ENCODE measurements at places on chromosomes 7 and 10.

DNA sequence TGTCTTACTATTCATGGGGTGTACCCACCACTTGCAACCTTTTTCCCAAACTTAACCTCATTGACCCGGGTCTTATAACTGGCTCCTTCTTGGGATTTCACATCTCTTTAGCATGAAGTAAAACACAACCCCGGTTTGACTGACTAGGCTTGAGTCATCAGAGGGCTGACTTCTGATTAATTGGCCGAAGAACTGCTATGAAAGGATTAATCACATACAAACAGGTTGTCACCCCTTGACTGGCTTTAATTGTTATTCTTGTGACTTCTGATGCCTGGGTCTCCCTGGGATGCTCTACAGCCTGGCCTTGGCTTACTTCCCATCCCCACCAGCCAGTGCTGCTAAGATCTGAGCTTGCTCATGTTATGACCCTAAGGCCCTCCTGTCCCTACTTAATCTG, 8.8 kb upstream of the CRPPA start:
- no peak for DNase-seq

DNA sequence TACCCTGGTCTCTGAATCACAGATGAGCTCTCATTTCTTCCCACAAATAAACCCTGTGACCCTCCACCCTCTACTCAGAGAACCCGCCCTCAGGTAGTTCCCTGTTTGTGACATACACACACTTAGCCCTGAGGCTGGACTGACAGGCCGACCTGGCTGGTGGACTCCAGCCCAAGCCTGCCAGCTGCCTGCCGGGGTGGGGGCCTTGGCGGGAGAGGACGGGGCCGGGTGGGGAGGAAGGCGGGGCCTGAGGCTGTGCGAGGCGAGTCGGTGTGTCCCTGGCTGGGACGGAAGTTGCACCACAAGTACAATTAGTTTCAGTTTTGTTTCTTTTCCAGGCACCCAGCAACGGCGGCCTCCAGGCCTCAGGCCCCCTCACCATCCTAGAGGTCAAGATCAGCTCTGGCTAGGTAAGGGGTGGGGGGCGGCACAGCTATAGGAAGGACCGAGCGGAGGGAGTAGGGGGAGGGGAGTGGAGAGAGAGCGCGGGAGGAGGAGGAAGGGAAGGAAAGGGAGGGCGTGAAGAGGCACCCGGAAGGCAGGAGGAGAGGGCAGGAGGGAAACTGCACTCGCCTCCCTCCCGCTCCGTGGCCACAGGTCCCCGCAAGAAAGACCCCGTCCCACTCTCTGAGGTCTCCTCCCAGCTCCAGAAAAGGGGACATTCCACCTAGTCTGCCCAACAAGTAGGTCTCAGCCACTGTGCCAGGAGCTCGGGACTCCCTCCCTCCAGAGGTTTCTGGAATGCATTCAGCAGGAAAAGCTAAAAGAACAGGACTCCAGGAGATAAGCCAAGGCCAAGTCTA, at the start of gene TRIM56:
TRIM56 (plus strand) TSS at position 320 of the 803 bp plus-strand sequence. CDS start 1,832 bp downstream, outside the sequence.
- DNase-seq, result peak; percentile 70

GRCh38 chr10:79938728-79939406, 10.0 kb downstream of the SFTPD start:
- DNase-seq, result peak; percentile 3

DNA sequence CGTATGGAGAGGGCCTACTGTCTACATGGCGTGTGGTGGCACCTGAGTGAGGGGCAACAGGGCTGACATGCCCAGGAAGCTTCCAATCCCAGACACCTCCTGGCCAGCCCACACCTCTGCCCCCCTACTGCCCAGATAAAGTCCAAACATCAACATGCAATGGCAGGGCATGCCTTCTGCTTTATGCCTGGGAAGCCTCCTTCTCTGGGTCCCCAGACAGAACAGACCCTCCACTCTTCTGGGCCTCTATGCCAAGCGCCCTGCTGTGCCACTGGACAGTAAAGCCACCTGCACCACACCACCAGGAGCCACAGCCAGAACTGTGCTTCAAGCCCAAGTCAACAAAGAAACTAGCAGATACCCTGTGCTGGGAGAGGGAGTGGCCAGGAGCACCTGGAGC, 12.5 kb downstream of the TMEM72 start:
- no peak for DNase-seq

GRCh38 chr7:90933041-90933440, 331.2 kb upstream of the FZD1 start:
- no peak for DNase-seq

DNA sequence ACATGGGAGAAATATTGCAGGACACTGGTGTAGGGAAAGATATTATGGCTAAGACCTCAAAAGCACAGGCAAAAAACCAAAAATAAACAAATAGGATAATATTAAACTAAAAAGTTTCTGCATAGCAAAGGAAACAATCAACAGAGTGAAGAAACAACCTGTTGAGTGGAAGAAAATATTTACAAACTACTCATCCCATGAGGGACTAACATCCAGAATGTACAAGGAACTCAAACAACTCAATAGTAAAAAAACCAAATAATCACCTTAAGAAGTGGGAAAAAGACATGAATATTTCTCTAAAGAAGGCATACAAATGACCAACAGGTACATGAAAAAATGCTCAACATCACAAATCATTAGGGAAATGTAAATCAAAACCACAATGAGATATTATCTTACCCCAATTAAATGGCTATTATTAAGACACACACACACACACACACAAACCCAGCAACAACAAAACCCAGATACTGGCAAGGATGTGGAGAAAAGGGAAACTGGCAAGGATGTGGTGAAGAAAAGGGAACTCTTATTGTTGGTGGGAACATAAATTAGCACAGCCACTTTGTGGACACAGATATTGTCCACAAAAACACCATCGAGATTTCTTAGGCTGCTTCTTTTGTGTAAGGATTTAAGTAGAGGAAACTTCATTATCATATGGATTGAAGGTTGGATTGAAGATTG, 9.8 kb upstream of the RAB18 start:
- DNase-seq, result no peak

DNA sequence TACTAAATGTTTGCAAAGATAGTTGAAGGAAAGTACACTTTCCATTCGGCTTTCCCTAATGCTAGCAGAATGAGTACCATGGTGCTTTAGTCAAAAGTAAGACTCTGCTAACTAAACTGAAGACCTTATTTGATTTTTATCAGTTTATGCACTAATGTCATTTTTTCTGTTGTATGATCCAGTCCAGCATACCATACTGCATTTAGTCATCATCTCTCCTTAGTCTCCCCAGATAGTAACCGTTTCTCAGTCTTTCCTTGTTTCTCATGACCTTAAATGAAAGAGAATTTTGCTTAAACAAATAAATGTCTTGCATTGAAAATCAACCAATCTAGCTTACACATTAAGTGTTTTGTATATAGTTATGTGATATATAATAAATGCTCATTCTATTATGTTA, 529.5 kb upstream of the SEMA3D start:
- no peak for DNase-seq

All from CD4-positive, alpha-beta T cell treated with Interleukin-15 for 4 hours (primary cell).